Iris pigment epithelial cell (primary cell): ENCODE measurements at places on chromosomes 16 and 17.

- peak; percentile 48 for DNase-seq
These were observed 119.8 kb downstream of the PRKCA start for GRCh38 chr17:66422186-66422585.

DNA sequence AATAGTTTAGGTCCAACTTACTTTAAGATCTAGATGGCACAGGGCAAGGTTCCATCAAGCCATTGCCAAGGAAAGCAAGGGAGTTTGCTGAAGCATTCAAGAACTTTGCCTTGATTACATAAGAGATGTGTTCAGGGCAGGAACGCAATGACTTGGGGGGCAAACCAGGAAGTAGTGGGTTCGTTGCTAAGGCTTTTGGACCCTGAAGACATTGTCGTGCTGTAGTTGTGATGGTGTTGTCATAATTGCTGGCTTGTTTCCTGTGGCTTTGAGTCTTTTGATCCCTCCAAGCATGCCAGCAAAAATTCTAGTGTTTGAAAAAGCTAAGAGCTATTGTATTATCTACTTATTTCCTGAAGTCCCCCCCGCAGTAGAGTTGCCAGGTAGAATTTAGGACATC lies 70.7 kb upstream of the HNF1B start:
- DNase-seq, result no peak

- DNase-seq, result no peak
These were observed 7.8 kb downstream of the TEX14 start for GRCh38 chr17:58684003-58684402.

GRCh38 chr17:61233991-61234750 lies 165.5 kb upstream of the TBX2 start:
- DNase-seq, result no peak

DNA sequence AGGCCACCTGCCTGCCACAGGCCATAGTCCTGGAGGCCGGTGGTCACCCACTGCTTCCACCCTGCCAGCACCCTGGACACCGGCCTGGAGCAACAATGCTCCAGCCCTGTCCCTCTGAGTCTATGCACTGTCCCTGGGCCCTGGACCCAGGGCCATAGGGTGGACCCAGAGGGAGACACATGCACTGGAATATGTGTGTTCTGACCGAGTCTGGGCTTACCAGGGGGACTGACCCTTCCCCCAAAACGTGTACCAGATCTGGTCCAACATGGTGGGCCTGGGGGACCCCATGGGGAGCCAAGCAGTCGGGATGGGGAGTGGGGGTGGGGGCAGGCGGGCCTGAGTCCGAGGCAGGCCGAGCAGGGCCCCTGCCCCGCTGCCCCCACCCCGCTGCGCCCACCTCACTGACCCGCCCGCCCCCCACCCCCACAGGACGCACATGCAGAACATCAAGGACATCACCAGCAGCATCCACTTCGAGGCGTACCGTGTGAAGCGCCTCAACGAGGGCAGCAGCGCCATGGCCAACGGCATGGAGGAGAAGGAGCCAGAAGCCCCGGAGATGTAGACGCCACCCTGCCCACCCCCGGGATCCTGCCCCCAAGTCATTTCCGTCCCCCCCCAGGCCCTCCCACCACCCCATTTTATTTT lies 357.4 kb downstream of the SEC14L1 start:
- no peak for DNase-seq

- DNase-seq, result no peak
These were observed 62.5 kb downstream of the WDR59 start for GRCh38 chr16:74922150-74923138.
